Fibroblast of skin of right biceps (primary cell): ENCODE measurements at places on chromosomes 3 and 15.

DNA sequence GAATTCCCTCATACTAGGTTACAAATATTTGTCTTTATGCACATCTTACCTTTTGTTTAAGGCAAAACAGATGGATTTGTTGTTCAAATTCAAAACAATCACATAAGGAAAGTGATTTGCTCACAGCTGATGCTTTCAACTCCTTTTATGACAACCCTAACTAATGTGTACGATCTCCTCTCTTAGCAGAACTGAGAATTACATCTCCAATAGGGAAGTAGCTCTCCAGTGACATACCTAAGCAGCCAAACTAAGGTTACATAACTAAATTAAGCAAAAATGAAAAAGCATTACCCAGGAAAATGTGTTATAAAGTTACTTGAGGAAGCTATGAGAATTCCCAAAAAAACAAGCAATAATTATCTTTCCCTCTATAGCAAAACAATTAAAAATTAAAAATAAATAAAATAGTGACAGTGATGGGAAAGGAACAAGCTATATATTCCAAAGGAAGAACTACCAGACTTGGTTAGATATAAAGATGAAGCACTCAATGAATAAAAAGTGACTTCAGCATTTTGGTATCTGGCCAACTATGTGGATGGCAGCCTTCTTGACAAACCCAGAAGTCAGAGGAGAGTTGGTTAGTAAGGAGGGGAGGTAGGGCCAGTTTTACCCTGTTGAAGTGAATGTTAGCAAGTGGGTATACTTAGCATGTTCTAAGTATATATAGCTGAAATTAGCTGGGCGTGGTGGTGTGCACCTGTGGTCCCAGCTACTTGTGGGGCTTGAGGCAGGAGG is 32.4 kb downstream of the PEAK1 start:
- peak; percentile 38 for DNase-seq

DNA sequence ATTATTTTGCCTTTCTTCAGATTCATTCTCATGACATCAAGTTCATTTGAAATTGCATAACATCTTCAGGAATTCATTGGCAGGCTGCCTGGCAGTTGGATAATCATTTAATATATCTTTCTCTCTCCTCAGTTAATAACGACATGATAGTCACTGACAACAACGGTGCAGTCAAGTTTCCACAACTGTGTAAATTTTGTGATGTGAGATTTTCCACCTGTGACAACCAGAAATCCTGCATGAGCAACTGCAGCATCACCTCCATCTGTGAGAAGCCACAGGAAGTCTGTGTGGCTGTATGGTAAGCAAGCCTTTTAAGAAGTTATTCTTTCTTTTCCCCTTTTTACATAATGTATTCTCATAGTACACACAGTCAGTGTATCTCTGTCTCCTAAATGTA is 38.2 kb downstream of the TGFBR2 start:
- DNase-seq = peak; percentile 82

- peak; percentile 28 for DNase-seq
These were observed 6.5 kb downstream of the GCSAM start for GRCh38 chr3:112126511-112126911.

- peak; percentile 81 for DNase-seq
These were observed 97.4 kb downstream of the STAC start for GRCh38 chr3:36477655-36478054.

GRCh38 chr3:69921651-69922050 is 77.9 kb upstream of the SAMMSON start:
- DNase-seq = no peak

DNA sequence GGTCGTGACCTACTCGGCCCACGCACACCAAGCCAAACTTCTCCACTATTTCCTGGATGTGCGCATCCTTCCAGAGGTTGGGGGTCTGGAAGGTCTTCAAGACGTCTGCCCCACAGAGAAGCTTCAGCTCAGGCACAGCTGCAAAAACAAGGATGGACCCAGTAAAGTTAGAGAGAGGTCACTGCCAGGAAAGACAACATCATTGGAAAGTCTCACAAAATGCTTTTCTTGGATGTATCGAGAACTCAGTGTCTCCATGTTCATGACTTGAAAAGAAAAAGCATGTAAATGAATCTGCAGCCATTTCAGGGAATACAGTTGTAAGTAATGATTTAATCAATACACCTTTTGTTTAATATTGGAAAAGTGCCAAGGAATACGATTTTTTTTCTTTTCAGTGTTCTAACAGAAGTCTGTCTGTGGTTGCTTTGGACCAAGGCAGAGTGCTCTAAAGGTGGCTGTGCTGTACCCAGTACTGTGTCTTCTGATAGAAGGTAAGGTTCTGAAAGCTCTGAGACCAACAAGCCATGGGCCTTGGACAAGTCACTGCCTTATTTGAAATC is 21.8 kb upstream of the RBP1 start:
- DNase-seq = no peak
